ENCODE measurements at places on chromosomes 4 and X.

GRCh38 chr4:81503586-81503985 lies 31.9 kb upstream of the RASGEF1B start:
- no peak for DNase-seq

DNA sequence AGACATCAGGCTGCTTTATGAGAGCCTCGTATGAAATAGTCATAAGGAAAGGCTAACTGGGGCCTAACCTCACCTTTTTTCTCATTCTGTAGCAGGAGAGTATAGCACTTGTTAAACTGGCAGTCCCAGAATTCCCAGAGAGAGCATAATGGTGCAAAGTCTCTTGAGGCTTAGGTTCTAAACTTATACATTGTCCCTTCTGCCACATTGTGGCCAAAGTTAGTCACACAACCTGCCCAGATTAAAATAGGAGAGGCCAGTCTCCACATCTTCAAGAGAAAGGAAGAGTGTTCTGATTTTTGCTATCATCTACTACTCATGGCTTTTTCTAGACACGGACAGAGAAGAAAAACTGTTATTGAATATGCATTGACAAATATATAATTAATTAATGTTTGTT lies 1588.9 kb upstream of the PCDH7 start:
- no peak for DNase-seq

GRCh38 chrX:39018541-39018940 lies 217.3 kb downstream of the MID1IP1 start:
- no peak for DNase-seq

GRCh38 chr4:169092889-169093522 lies 83.0 kb upstream of the CBR4 start:
- no peak for DNase-seq

DNA sequence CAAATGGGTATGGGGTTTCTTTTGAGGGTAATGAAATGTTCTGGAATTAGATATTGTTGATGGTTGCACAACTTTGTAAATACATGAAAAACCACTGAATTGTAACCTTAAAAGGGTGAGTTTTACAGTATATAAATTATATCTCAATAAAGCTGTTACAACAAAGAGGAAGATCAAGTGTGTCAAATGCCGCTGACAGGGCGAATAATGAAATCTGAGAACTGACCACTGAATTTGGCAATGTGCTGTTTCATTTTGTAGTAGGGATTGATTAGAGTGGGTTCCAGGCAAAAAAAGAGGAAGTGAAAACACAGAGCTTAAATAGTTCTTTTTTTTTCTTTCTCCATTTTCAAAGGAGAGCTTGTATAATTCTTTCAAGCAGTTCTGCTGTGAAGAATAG lies 161.1 kb upstream of the NAP1L5 start:
- DNase-seq = no peak

- no peak for DNase-seq
Observed at GRCh38 chr4:78437608-78438088, 113.9 kb upstream of the ANXA3 start.

DNA sequence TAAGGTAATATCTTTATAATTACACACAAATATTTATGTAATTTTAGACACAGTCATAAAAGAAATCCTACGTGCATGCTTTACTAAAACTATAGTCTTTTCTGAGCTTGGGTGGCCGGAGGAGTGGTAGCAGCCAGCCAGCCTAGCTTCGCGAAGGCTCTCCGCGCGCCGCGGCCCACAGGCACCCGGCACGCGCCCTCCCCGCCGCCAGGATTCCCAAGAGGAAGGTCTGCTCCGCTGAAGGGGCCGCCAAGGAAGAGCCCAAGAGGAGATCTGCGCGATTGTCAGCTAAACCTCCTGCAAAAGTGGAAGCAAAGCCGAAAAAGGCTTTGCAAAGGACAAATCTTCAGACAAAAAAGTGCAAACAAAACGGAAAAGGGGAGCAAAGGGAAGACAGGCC lies 8.7 kb upstream of the PJA1 start:
- DNase-seq = no peak

- DNase-seq = no peak
Observed at GRCh38 chr4:116064331-116064730, 950.9 kb upstream of the NDST4 start.

DNA sequence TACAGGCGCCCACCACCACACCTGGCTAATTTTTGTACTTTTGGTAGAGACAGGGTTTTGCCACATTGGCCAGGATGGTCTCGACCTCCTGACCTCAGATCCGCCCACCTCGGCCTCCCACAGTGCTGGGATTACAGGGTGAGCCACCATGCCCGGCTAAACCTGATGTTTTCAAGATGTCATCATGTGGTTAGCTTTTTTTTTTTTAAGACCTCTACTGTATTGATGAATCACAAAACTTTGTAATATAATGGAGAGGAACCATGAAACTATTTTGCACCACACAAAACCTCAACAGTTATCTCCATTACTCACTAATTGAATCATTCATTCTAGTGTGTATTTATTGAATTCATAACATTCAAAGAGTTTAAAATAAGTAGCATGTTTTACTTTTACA lies 94.7 kb upstream of the NEIL3 start:
- no peak for DNase-seq

- peak; percentile 51 for DNase-seq
Observed at GRCh38 chrX:134741746-134742145, 83.5 kb upstream of the PLAC1 start.

- DNase-seq = no peak
Observed at GRCh38 chrX:2325076-2325784, 175.5 kb downstream of the DHRSX start.

DNA sequence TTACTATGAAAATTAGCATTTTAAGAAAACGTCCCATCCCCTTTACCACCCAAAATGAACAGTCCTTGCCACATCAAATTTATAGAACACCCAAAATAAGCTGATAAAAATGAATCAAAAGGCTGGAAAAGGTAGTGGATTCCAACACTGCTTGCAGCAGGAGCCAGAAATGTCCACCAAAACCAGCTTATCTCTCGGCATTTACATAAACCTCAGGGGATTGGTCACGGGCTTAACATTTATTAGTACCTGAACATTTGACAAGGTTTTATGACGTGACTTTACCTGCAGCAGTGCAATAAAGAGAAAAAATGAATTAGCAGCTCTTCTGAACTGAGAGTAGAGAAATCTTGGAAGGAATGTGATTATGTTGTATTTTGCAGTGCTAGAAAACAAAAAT lies 31.6 kb downstream of the ATP8A1 start:
- DNase-seq = no peak
